ENCODE measurements at places on chromosomes 12 and 14.
A peak's percentile ranks its signal among the peaks of the same experiment; 100 is the strongest.

- H3K27me3 ChIP-seq = no peaks in the 10 kb centered on the region
- no peak overlapping the region for H3K27ac ChIP-seq
- no peak overlapping the region for H3K4me3 ChIP-seq
- no peak for DNase-seq
These were observed 57.6 kb downstream of the PELI2 start for GRCh38 chr14:56175773-56176172.

DNA sequence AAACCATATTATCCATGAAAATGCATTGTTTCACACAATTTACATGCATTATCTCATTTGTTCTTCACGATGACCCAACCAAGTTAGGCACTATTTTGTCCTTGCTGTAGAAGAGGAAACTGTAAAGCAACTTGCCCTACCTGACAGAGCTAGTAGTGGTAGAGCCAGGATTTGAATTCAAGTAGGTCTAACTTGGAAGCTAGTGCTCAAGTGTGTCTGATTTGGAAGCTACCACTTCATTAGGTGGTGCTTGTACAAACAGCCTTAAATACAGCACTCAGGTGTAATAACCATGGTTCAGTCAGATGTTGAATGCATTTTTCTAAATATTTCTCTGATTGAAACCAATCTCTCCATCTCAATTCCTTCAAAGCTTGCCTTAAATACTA is 123.6 kb downstream of the PAWR start:
- peaks cover 31% of the 10 kb centered on the region for H3K36me3 ChIP-seq
- no peak overlapping the region for H3K27ac ChIP-seq
- H3K4me3 ChIP-seq = no peak overlapping the region
- H3K27me3 ChIP-seq = no peaks in the 10 kb centered on the region
- H3K4me1 ChIP-seq = no peaks in the 10 kb centered on the region

- H3K4me3 ChIP-seq = no peak overlapping the region
- H3K27me3 ChIP-seq = no peaks in the 10 kb centered on the region
- H3K27ac ChIP-seq = no peak overlapping the region
- DNase-seq = no peak
- no peaks in the 10 kb centered on the region for H3K36me3 ChIP-seq
- no peaks in the 10 kb centered on the region for H3K4me1 ChIP-seq
These were observed 70.0 kb downstream of the GALNT9 start for GRCh38 chr12:132259364-132259871.

- no peak overlapping the region for H3K27ac ChIP-seq
- no peak for DNase-seq
- H3K4me3 ChIP-seq = peak overlapping the region; percentile 64
- H3K4me1 ChIP-seq = no peaks in the 10 kb centered on the region
These were observed 53.3 kb upstream of the CERS5 start for GRCh38 chr12:50220363-50220995.

Data from neuronal stem cell (in vitro differentiated cells).